ENCODE measurements at places on chromosomes 4 and X.

DNA sequence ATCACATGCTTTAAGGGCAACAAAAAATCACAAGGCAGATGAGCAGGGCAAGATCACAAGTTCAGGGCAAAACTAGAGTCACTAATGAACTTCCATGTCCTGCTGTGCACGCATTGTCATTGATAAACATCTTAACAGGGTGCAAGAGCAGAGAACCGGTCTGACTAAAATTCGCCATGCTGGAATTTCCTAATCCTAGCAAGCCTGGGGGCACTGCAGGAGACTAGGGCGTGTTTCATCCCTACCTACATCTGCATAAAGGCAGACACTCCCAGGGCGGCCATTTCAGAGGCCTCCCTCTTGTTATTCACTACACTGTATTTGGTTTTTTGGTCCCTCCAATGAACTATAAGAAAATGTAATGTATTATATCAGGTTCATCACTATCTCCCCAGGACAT, 203.6 kb downstream of the ARHGEF9 start:
- no peak for DNase-seq

GRCh38 chrX:116409219-116409618, 27.2 kb upstream of the SLC6A14 start:
- DNase-seq = no peak

DNA sequence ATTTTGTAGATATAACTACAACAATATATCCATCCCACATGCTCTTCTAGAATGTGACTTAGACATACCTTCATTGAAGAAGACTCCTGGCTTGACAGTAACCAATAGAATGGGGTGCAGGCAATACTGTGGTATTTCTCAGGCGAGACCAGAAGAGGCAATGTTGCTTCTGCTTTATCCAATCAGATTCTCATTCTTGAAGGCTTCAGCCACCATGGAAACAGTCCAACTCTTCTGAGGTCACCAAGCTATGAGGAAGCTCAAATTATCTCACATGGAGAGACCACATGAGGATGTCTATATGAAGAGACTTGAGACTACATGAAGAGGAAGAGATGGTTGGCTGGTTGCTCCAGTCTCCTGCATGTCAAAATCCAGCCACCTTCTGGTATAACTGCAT, 469.9 kb downstream of the PCDH10 start:
- DNase-seq = no peak

GRCh38 chrX:69109036-69109663, 56.1 kb downstream of the PJA1 start:
- DNase-seq = no peak

- DNase-seq = no peak
Observed at GRCh38 chr4:119299260-119299671, 22.7 kb downstream of the FABP2 start.

- DNase-seq = no peak
Observed at GRCh38 chrX:37613933-37614332, 42.5 kb downstream of the LANCL3 start.

- no peak for DNase-seq
Observed at GRCh38 chrX:545452-545885, 85.1 kb upstream of the SHOX start.

DNA sequence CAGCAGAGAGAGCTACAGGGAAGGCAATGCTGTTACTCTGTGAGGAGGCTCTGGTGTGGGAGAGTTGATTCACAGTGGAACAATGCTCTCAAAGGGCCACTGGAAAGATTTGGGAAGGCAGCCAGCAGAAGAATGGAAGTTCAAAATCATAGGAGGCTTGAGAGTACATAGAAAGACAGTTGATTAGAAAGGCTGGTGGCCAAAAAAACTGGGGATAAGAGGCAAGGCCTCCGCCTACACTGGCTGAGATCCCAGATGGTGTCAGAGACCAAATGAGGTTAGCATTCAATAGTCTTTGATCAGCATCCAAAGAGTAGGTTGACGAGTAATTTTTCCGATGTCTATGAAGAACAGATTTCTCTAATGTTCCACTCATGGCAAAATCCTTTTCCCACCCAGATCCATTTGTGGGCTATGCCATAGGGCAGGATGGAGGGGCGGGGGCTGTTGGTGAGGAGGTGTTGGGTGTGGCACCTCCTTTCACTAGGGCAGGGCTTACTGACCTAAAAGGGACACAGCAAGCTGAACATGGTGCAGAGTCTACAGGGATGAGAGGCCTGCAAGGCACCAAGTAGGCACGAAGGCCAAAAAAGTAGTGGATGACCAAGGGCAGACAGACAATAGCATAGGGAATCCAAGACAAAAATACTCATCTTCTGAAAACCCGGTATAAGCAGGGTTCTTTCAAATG, 15.1 kb downstream of the TEC start:
- DNase-seq = no peak

GRCh38 chr4:163744861-163745260, 250.4 kb downstream of the TMA16 start:
- no peak for DNase-seq

GRCh38 chr4:152427981-152428380, 107.9 kb downstream of the FBXW7 start:
- DNase-seq = no peak

DNA sequence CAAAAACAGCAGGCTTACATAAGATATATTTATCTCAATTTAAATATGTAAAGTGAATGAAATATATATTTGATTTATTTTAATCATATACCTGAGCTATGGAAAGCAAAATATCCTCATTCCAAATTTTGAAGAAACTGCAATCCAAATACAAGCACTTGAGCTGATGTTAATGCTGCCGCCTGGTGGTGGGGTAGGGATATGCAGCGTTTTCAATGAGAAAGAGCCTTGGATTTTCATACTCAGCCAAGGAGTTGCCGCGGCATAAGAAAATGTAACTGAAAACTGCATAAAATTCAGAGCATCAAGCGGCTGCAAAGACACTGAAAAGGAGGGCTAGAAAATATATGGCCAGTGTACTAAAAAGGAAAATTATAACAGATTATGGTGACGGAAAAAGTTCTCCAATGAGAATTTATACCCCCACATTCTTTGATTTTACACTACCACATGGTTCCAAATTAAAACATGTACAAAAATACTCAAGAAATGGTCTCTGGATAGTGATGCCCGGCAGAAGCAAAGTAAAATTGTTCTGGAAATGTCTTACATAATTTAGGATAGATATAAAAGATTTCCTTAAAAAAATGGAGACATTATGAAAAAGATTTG, 660.3 kb upstream of the PITX2 start:
- peak; percentile 67 for DNase-seq

- DNase-seq = no peak
Observed at GRCh38 chr4:183588169-183588675, 70.8 kb downstream of the RWDD4 start.

- peak; percentile 77 for DNase-seq
Observed at GRCh38 chr4:6909113-6909969, at the start of gene TBC1D14. Gene TBC1D14, plus strand, starts transcription at chr4:6909826. Its CDS starts 13,564 bp downstream, at chr4:6923390.

- no peak for DNase-seq
Observed at GRCh38 chr4:108941904-108942430, 179.1 kb upstream of the ETNPPL start.

DNA sequence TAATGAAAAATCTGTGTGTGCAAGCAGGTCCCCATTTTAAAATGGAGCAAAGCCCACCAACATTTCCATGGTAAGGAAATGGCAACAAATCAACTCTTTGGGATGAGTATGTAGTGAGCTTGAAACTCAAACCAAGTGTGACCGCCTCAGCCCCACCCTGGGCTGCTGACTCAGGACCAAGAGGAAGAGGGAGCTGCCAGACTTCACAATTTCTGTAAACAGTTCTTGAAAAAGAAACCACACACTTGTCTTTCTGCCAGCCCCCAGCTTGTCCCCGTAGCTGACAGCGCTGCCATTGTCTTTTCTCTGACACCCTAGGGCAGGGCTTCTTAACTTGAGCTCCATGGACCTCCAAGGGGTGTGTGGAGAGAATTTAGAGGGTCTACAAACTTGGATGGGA, 10.3 kb downstream of the RTL5 start:
- peak; percentile 57 for DNase-seq

DNA sequence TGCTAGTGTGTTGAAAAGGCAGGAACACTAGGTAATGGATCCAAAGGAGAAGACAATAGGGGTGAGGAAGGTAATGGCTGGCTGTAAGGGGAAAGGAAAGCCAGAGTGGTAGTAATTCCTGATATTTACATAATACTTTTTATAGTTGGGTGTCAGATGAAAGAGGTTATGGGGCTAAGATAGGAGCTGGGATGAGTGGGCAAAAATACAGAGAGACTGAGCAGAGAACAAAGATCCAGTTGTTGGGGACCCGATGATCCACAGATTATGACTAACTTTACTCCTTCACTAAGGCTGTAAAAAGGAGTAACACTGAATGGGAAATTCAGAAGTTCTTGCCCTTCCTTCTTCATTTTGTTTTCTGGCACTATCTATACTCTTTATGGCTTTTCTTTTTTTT, 138.2 kb downstream of the KLHL13 start:
- no peak for DNase-seq

DNA sequence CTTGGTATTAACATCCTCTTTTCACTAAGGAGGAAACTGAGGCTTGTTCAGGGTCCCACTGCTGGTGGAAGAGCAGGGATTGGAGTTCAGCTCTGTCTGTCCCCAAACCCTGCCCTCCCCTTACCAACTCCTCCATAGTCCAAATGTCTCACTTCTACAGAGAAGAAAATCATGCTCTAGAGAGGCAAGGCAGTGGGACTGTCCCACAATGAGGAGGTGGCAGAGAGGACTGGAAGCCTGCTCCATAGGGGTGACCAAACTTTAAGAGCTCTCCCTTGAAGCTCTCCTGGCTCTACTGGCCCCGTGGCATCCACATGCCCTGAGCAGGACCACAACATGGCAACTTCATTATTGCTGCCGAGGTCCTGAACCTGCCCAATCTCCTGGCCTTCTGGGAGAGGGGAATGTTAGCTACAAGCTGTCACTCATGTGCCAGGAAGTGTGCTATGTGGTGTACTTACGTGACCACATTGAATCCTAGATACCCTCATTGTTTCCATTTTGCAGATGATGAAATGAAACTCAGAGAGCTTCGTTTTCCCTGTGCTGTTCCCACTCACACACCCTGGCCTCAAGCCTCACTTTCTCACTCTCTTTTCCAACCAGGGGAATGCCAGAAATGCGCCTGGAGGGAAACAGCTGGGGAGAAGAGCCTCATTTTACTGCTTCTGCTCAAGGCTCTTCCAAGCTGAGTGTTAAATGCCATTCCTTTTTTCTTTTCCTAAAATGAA, 71.5 kb downstream of the ANAPC4 start:
- DNase-seq = no peak

DNA sequence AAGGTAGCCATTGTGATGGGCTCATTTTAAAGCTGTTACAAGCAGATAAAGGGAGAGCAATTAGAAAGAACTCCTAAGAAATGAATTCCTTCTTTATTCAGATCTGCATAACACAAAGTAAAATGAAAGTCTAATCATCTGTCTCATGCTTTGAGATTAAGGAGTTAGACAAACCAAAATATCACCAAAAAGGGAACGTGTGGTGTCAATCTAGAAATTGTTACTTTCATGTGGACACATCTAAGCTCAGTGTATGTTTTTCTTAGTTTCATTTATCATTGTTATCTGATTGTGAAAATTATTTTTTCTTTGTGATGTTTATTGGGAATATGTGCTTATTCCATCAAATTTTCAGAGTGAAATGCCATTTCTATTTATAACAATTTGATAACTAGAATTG, 80.3 kb downstream of the BANK1 start:
- no peak for DNase-seq

DNA sequence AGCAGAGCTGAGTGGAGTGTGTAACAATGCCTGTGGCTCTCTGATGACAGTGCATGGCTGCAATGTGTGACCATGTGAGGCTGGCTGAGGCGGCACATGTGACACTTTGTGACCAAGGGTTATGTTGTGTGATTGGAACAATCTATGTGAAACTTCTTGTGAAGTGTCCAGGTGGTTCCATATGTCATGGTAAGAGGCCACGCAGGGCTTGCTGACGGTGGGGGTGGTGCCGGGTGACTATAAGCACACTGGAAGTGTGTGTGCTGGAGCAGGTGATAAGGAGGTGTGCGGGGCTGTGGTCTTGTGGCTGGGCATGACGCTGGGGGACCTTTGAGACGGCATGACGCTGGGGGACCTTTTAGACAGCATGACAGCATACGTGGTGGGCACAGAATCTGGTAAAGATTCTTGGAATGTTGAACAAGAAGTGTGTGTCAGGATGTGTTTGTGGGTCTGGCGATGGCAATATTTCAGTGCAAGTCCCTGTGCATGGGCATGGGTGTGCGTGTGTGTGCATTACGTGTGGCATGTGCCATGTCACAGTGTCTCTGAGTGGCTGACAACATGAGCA, 7.4 kb upstream of the HDAC6 start:
- no peak for DNase-seq

DNA sequence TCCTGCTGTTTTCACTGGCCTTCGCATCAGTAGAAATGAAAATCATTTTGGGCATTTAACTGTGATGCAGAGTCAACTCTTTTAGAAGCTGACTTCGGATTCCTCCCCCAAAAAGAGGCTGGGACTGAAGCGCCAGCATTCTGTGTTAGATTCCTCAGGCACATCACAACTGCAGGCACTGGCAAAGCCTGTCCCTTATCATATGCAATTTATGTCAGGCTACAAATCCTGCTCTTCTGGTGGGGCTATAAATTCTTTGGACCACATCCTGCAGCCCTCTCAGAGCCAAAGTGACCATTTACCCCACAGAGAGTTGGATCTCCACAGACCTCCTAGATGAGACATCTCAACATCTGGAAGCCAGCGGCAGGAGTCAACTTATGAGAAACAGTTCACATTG, 138.4 kb downstream of the CBR4 start:
- DNase-seq = no peak

GRCh38 chr4:5881340-5881739, 11.5 kb downstream of the CRMP1 start:
- DNase-seq = no peak

DNA sequence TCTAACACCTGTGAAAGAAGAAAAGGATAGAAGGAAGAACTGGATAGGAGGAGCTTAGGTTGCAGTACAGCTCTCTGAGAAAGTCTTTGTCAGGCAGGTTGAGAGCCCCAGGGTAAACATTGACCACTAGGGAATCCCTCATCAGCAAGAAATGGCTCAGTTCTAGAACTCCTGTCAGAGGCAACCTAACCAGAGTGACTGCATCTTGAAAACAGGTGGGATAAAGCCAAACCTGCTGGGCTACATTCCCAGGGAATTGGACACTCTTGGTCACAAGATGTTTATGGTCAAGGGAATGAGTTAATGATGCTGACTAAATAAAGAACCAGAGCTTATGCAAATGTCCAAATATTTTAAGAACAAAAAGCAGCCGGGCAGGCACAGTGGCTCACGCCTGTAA, 108.3 kb upstream of the MED14 start:
- no peak for DNase-seq

- DNase-seq = peak; percentile 22
Observed at GRCh38 chrX:10039821-10040793, 72.9 kb downstream of the CLDN34 start.

GRCh38 chrX:154019061-154019621, 561 bp downstream of the IRAK1 start:
- DNase-seq = no peak

Data from kidney glomerular epithelial cell (primary cell).